ENCODE measurements at places on chromosomes 6 and 20. TPM values are rescaled to one million over a fixed set of nuclear protein-coding genes. Genes with fewer than 3 reads are reported as not detected.
A peak's percentile ranks its signal among the peaks of the same experiment; 100 is the strongest.

PLEKHG1 gene
- total RNA-seq, result 43.9 TPM

FAM50B gene
- 10.9 TPM for total RNA-seq

OR12D3 gene
- total RNA-seq, result not detected

DNA sequence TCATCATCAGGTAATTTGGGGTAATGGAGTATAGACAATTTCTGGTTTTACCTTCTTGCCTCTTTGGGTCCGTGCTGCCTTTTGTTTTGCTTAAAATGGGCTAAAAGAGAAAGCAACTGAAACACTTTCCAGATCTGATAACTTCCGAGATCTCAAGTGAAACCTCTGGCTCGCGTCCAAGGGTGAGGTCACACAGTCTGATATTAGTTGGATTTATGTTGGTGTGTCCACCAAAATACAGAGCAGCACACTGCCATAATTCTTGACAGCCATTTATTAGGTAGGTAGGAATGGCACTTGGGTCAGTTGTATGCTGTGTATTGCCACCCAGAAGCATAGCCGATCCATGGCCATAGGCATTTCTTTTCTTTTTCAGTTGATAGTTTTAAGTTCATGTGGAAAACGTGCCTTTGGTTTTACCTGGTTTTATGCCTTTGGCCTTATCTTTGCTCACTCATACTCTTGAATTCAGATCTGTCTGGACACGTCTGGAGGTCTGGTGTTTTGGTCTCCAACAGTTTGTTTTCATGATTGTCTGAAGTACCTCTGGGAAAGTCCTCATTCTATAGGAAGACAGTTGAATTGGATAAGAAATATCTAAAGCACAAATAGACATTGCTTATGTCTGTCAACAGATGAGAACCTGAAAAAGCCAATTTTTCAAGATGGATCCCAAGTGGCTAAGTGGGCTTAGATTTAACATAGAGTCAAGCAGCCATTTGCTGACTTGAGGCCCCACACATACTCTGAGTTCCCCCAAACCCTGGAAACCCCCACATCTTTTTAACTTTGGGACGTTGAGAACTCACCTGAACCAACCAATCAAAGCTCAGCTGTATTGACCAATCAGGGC, 320.8 kb downstream of the SOX4 start:
- DNase-seq, result peak; percentile 65

DNA sequence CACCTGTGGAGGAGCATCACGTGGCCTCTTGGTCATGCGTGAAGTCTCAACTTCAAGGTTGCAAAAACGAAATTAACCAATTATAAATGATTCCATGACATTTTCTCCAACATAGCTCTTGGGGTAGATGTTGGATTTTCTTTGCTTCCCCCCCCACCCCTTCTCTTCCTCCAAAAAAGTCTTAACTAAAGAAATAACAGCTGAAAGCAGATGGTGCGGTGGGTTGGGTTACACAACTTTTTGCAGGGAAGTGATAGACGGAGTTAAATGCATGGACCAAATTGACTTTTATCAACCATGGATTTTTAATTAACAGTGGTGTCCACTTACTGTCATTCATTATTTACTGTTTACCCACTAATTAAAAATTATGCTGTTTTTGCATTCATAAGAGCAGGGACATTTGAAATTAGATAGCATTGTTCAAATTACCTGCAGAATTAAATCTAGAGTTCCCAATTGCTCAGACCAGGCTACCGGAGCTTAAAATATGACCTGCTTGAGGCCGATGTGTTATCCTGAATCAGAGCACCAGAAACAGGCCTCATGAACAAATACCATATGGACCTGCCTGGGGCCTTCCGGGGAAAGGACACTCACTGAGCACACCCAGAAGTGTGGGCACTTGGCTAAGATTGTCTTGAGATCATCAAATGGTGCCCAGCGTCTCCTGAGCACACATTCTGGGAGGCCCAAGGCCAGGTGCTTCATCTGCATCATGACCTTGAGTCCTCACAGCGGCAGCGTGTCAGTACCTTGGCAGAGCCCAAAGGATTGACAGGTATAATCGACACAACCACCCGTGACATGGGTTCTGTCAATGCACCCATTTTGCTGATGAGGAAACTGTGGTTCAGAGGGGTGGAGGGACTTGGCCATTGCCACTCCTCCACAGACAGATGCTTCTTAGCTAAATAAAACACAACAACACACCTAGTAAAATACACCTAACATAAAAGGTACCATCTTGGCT, 41.5 kb downstream of the APCDD1L start:
- peak; percentile 83 for DNase-seq

GRCh38 chr6:159095616-159096015, 50.8 kb upstream of the TAGAP start:
- DNase-seq, result peak; percentile 87

DNA sequence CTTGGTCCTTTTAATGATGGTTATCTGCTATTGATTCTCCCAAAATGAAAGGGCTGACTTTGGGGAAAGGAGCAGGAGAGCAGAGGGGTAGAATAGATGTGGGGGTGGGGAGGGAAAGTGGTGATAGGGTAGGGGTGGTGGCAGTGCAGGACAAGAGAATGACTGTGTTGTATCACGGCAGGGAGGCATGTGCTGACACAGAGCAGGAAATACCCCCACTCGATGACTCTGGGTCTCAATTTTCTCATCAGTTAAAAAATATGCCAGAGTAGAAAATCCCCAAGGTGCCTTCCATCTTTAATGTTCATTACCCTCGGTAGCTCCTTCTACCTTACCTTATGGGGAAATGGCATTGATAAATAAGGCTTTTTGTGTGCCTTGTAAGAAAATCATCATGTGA, 79.0 kb upstream of the ATXN1 start:
- DNase-seq, result no peak

DNA sequence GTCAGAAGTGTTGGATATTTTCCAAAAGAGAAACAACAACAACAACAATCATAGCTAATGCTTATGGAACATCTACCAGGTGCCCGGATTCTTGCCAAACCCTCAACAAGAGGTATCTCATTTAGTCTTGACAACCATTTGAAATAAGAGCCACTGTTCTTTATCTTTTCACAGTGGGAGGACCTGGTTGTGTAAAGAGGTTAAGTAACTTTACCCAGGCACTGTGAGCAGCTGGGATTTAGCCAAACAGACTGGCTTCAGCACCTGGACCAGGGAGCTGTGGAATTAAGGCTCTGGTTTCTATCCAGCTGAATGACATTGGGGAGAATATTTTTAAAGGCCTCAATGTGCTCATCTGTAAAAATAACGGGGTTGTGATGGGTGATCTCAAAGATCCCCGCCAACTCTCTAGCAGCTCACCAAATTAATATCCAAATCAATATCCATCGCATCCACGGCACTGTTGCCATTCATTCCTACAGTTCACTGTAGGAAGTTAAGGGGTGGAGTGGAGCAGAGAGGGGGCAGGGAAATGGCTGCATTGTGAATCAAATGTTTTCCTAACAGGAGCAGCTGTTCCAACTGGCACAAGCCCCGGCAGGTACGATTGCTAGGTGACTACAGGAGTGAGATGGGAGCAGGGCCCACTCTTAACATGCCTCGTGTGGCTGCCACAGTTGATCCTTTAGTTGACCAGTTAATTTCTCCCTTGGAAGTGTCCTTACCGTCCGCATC, 61.8 kb downstream of the GCNT2 start:
- DNase-seq, result peak; percentile 34
